ENCODE measurements at places on chromosomes 1 and 21.
A peak's percentile ranks its signal among the peaks of the same experiment; 100 is the strongest.

DNA sequence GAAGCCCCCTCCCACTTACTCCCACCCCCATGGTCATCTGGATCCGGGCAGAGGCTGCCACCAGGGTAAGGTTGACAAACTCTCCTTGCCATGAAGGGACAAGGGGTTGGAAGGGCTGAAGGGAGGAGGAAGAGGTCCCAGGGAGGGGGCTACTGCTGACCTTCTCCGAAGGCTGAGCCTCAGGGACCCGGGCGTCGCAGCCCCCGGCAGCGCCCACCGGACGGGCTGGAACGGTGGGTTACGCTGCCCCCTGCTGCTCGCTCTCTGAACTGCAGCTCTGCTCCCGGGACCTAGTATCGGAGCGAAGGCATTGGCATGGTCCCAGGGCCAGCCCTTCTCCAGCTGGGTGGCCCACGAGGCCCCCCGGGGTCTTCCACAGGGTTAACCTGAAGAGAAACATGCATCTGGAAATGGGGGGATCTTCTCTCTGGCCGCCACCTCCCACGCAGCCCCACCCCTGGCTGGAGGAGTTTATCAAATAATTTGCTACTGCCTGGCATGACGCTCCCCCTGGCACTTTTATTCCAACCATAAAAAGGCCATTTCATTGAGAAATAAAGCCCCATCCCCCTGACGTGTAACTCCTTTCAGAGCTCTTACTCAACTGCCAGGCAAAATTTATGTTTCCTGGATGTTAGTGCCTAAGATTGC is 70.4 kb upstream of the TARDBP start:
- DNase-seq, result peak; percentile 40

GRCh38 chr1:46724991-46725735 is 6.2 kb upstream of the EFCAB14 start:
- peak; percentile 67 for DNase-seq

DNA sequence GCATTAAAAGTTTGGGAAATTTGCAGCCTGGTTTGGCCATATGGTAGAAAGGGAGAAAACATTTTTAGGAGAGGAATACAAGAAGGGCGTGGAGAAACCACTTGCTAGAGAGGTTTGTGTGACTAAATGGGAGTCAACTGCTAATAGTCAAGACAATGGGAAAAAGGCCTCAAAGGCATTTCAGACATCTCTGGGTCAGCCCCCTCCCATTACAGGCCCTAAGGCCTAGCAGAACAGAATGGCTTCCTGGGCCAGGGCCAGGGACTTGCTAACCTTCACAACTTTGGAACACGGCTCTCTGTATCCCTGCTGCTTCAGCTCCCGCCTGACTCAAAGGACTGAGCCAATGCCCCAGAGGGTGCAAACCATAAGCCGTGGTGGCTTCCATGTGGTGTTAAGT is 752.3 kb upstream of the ADAMTS5 start:
- DNase-seq, result no peak

- peak; percentile 28 for DNase-seq
Measured at GRCh38 chr1:41314376-41315145, 46.7 kb upstream of the FOXO6 start.

DNA sequence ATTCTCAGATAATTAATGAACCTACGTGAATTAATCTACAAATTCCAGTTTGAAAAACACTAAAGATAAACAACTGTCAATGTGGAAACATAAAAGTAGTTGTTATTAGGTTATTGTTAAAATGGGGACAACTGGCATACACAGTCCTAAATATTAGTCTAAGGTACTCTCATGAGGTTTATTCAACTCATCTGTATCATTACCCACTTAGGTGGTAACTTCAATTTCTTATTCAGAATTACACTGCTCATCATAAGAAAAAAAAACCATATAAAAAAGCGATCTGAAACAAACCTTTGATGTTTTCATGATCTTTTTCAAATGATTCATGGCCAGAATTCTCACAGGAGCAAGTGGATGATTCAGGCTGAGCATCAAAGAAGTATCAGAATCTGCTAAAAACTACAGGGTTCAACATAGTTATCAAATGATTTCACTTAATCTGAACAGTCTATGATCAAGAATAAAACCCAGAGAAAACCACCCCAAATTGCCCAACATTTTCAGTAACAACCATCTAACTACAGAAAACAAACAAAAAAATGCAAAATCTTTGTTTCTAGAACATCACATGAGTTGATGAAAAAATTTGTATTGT is 13.7 kb downstream of the HEATR1 start:
- no peak for DNase-seq

DNA sequence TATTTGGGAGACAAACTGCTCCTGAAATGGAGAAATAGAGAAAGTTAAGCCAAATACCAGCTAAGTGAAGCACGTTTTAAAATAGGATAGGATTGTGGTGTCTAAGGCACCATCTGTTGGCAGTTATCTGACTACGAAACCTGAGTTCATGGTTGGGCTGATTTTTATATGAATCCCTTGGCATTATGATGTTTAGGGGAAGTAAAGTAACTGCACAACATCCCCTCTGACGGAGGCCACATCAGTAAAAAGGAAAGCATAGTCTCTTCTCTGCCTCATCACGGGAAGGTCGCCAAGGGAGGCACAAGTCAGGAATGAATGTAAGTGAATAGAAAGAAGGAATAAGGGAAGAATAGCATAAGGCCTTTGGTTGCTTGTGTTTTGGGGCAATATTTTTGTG is 128.0 kb downstream of the PRRX1 start:
- DNase-seq, result peak; percentile 43

- no peak for DNase-seq
Measured at GRCh38 chr1:11462224-11462923, 16.6 kb upstream of the DISP3 start.

DNA sequence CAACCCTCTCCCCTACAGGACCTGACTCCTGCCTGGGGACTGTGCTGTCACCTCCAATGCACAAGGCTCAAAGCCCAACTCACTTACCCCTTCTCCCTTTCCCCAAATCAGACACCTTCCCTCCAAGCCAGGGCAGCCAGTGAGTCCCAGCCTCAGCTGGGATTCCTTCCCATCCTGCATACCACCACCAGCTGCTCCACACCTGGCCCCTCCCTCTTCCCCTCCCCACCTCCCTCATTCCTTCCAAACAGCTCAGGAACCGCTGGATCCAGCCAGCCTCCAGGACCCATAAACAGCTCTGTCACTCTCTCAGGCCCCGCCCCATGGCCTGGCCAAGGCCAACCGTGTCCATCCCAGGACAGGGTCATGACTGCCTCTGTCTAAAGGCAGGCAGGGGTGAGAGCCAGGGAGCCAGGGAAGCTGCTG is 41.4 kb downstream of the ACOT7 start:
- DNase-seq, result no peak

- no peak for DNase-seq
Measured at GRCh38 chr1:82260666-82261065, 459.9 kb downstream of the ADGRL2 start.

- DNase-seq, result peak; percentile 98
Measured at GRCh38 chr21:39633770-39634181, 21.0 kb downstream of the B3GALT5 start.

- DNase-seq, result no peak
Measured at GRCh38 chr1:118981436-118981835, 6.7 kb downstream of the TBX15 start.

Data from fibroblast of skin of abdomen (primary cell).